ENCODE measurements at places on chromosomes 16 and 17. TPM values are rescaled to one million over a fixed set of nuclear protein-coding genes. Genes with fewer than 3 reads are reported as not detected.

DNA sequence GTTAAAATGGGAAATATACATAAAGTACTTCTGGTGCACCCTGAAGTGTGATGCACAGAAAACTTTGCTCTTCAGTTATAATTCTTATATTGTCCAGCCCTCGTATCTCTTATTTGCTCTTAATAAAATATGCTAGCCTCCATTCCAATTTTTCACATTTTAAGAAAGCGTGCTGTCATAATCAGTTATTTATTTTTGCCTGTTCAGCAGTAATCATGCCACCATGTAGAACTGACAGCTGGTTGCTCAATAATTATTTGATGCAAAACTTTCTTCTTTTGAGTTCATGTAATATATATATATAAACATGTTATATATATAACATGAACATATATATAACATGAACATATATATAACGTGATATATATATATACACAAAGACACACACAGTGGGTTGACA, 294.6 kb downstream of the CNTNAP4 start:
- no peaks in the 10 kb centered on the region for H3K27me3 ChIP-seq
- no peaks in the 10 kb centered on the region for H3K4me1 ChIP-seq
- no peaks in the 10 kb centered on the region for H3K36me3 ChIP-seq
- H3K4me3 ChIP-seq, result no peak overlapping the region
- no peak for DNase-seq
- no peak overlapping the region for H3K27ac ChIP-seq

The SLC43A2 gene
- 6.6 TPM for total RNA-seq

The SMIM36 gene
- total RNA-seq, result not detected

DNA sequence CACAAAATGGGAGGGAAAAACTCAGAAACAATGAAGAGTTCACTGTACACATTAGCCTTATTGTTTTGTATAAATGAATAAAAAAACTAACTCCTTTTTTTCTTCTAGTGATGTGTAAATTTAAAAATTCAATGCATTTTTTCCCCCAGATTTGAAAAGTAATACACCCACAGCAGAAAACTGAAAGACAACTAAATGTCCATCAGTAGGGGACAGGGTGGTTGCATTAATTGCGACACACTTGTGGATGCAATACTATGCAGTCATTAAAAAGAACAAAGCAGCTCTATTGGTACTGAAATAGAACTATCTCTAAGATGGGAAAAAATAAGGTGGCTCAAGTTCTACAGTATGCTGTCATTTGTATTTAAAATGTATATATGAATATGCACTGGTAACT, 13.7 kb upstream of the WIPI1 start:
- no peak overlapping the region for H3K4me3 ChIP-seq
- H3K27ac ChIP-seq, result no peak overlapping the region
- H3K27me3 ChIP-seq, result peaks cover 10% of the 10 kb centered on the region

The NPIPA8 gene
- not detected for total RNA-seq

- no peak for DNase-seq
- no peaks in the 10 kb centered on the region for H3K36me3 ChIP-seq
- H3K27ac ChIP-seq, result no peak overlapping the region
- no peak overlapping the region for H3K4me3 ChIP-seq
- H3K4me1 ChIP-seq, result no peaks in the 10 kb centered on the region
These were observed 62.6 kb downstream of the PLCG2 start for GRCh38 chr16:81841722-81842121.

GRCh38 chr17:75418531-75418930, 13.1 kb upstream of the GRB2 start:
- H3K36me3 ChIP-seq, result no peaks in the 10 kb centered on the region
- no peak overlapping the region for H3K4me3 ChIP-seq
- no peak overlapping the region for H3K27ac ChIP-seq
- DNase-seq, result no peak
- H3K4me1 ChIP-seq, result no peaks in the 10 kb centered on the region

GRCh38 chr17:54408731-54409130, 491.9 kb upstream of the TOM1L1 start:
- H3K27me3 ChIP-seq, result no peaks in the 10 kb centered on the region
- no peak overlapping the region for H3K27ac ChIP-seq
- no peak overlapping the region for H3K4me3 ChIP-seq

GRCh38 chr16:82183004-82183397, 13.0 kb upstream of the MPHOSPH6 start:
- no peaks in the 10 kb centered on the region for H3K4me1 ChIP-seq
- H3K36me3 ChIP-seq, result no peaks in the 10 kb centered on the region
- DNase-seq, result no peak
- H3K27ac ChIP-seq, result no peak overlapping the region

DNA sequence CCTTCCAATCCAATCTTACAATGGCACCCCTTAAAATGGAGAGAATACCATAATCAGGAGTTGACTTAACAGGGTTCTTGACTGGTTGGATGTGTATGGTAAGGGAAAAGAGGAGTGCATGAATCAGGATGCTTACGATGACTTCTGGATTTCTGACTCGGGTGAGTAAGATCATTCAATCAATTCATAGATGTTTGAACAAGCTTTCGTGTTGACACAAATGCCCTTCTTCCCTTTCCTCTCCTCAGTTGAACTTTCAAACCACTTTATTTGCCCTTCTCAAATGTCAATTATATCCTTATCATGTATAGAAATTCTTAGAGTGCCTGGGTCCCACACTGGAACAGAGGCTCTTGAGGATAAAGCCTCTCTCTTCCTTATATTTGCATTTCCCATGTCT, 25.9 kb downstream of the ABCC12 start:
- H3K4me1 ChIP-seq, result no peaks in the 10 kb centered on the region
- H3K4me3 ChIP-seq, result no peak overlapping the region
- no peak overlapping the region for H3K27ac ChIP-seq
- no peaks in the 10 kb centered on the region for H3K36me3 ChIP-seq
- no peak for DNase-seq

- DNase-seq, result no peak
- H3K27me3 ChIP-seq, result peaks cover 2% of the 10 kb centered on the region
These were observed 1.1 kb downstream of the EPOP start for GRCh38 chr17:38673707-38674013.

DNA sequence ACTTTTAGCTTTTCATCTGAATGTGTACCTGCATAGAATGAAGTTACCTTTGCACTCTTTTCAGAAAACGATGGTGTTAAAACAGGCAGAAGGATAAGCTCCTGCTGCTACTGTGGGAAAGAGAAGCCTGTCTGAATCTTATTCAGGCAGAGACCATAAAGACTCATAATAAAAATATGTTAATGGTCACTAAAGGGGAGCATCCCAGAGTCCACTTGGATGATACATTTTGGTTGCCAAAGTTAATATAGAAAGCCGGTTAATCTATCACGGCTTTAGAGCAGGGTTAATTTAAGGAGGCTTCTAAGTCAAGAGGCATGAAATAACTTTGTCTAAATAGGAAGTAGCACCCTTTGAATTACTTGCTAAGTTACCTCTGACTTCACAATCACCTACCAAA, 2.9 kb downstream of the MARCHF10 start:
- no peaks in the 10 kb centered on the region for H3K4me1 ChIP-seq
- no peak for DNase-seq
- no peak overlapping the region for H3K27ac ChIP-seq
- peaks cover 8% of the 10 kb centered on the region for H3K27me3 ChIP-seq
- H3K4me3 ChIP-seq, result no peak overlapping the region
- H3K36me3 ChIP-seq, result no peaks in the 10 kb centered on the region

- H3K27me3 ChIP-seq, result peaks cover 20% of the 10 kb centered on the region
- no peak overlapping the region for H3K27ac ChIP-seq
- no peaks in the 10 kb centered on the region for H3K4me1 ChIP-seq
- H3K4me3 ChIP-seq, result no peak overlapping the region
- no peak for DNase-seq
These were observed 17.9 kb upstream of the B4GALNT2 start for GRCh38 chr17:49114703-49115102.

DNA sequence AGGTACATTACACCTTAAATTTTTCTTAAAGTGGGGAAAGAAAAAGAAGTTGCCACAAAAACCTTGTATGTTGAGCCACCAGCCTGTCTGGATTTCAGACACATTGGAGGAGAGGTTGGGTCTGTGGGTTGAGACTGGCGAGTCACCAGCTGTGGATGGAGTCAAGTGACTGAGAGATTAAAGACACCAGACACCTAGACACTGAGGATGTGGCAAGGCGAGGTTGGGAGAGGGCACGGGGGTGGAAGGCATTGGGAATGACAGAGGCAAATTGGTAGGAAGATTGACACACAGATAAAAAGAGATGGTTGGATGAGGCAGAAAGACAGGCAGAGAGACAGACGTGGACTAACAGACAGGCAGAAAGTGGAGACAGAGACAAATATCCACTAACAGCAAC, 49.6 kb downstream of the KCNJ12 start:
- H3K27me3 ChIP-seq, result no peaks in the 10 kb centered on the region
- no peak for DNase-seq
- no peak overlapping the region for H3K4me3 ChIP-seq
- no peak overlapping the region for H3K27ac ChIP-seq
- no peaks in the 10 kb centered on the region for H3K4me1 ChIP-seq
- H3K36me3 ChIP-seq, result no peaks in the 10 kb centered on the region

DNA sequence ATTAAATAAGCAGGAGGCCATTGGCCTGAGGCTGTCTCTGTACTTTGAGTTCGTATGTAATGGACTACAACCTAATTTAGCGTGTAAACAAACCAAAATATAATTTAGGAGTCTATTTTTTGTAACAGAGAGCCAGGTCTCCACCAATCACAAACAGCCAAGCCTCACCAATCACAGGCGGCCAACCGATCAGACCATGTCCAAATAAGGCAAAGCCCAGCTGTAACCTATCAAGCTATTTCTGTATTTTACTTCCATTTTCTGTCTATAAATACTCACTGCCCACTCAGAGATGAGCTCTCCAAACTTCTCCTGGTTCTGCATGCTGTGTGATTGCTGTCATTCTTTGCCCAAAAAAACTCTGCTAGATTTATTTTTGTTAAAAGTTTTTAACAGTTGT, 322.7 kb downstream of the NPIPA8 start:
- H3K4me3 ChIP-seq, result no peak overlapping the region
- H3K27me3 ChIP-seq, result no peaks in the 10 kb centered on the region
- H3K36me3 ChIP-seq, result no peaks in the 10 kb centered on the region
- H3K4me1 ChIP-seq, result no peaks in the 10 kb centered on the region

DNA sequence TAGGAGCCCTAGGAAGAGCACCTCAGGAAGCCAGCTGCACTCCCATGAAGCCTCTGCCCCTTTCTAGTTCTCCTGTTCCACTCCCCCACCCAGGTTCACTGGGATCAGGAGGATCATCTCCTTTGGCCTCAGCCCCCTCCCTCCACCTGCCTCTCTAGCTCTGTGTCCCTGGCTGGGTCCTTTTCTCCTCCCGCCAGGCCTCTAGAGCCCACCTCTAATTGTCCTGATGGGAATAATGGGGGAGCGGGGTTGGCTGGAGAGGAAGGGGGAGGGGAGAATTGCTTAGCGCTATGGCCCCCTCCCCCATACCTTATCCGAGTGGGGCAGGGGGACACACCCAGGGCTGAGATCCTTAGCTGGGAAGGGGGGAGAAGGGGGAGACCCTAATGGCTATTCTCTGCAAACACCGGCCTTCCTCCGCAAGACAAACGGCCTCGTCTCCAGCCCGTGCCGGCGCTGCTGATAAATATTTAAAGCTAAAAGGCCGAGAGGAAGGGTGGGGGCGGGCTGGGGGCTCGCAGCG, 997 bp downstream of the HOXB7 start:
- no peak for DNase-seq
- no peak overlapping the region for H3K27ac ChIP-seq
- peaks cover 52% of the 10 kb centered on the region for H3K4me1 ChIP-seq
- peaks cover 19% of the 10 kb centered on the region for H3K27me3 ChIP-seq

GRCh38 chr17:17684906-17685774, 3.9 kb downstream of the RAI1 start:
- no peak overlapping the region for H3K27ac ChIP-seq
- H3K4me1 ChIP-seq, result peaks cover 20% of the 10 kb centered on the region
- H3K36me3 ChIP-seq, result no peaks in the 10 kb centered on the region

- no peak for DNase-seq
- H3K4me1 ChIP-seq, result no peaks in the 10 kb centered on the region
- no peaks in the 10 kb centered on the region for H3K36me3 ChIP-seq
- H3K27me3 ChIP-seq, result no peaks in the 10 kb centered on the region
- H3K4me3 ChIP-seq, result no peak overlapping the region
These were observed 5.0 kb upstream of the CCL4L2 start for GRCh38 chr17:36205637-36206485.

The NPIPB6 gene
- 3.0 TPM for total RNA-seq

GRCh38 chr16:85695196-85696128, 6.7 kb upstream of the GINS2 start:
- H3K27me3 ChIP-seq, result peaks cover 5% of the 10 kb centered on the region
- no peak overlapping the region for H3K4me3 ChIP-seq
- H3K36me3 ChIP-seq, result no peaks in the 10 kb centered on the region

- no peaks in the 10 kb centered on the region for H3K4me1 ChIP-seq
- DNase-seq, result no peak
- no peak overlapping the region for H3K27ac ChIP-seq
These were observed 18.7 kb downstream of the RAB40B start for GRCh38 chr17:82679586-82680465.

The HOXB7 gene
- 2.1 TPM for total RNA-seq

DNA sequence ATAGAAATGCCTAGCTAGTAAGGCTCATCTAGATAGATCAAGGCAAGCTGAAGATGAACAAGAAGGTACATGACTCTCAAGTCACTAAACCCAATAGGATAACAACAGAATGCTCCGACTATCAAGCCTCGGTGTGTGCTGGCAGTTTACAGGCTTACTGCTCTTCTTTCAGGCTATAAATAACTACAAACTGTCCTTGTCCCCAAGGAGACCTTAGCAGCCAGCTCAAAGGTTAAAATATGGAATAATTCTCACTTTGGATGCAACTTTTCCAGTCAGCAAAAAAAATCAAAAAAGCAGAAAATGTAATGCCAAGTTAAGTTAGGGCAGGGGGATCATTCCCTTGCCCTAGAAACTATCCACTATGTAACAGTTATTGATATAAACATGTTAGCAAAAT, 44.6 kb downstream of the SPOP start:
- H3K27ac ChIP-seq, result no peak overlapping the region
- no peak overlapping the region for H3K4me3 ChIP-seq
- H3K27me3 ChIP-seq, result no peaks in the 10 kb centered on the region
- H3K4me1 ChIP-seq, result peaks cover 7% of the 10 kb centered on the region
- H3K36me3 ChIP-seq, result peaks cover 4% of the 10 kb centered on the region
- no peak for DNase-seq

DNA sequence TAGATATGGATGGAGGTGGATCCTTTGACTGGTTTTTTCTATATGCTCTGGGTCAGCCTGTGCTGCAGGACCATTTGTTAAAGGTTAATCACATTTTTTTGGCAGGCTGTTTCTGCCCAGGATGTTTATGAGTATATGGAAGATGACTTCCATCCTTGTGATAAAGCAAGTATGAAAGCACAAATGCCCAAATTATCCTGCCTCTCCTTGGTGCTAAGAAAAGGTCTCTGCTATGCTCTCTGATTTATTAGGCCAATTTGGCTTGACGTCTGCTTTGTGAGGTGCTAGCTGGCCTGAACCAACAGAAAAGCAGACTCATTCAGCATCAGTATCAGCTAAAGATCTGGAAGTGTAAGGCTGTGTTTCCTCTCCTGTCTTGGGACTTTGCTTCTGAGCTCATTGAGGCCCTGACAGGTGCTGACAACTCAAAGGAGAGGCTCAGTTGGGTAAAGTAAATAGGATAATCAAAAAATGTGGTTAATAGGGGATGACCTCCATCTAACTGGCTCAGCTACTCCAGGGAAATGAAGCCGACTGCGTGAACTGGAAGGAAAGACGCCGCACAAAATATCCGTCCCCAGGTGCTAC, 15.2 kb downstream of the ANKRD40 start:
- H3K27me3 ChIP-seq, result no peaks in the 10 kb centered on the region
- no peak overlapping the region for H3K27ac ChIP-seq
- no peak for DNase-seq
- no peak overlapping the region for H3K4me3 ChIP-seq
- no peaks in the 10 kb centered on the region for H3K4me1 ChIP-seq
- H3K36me3 ChIP-seq, result peaks cover 46% of the 10 kb centered on the region

- no peak for DNase-seq
- no peaks in the 10 kb centered on the region for H3K36me3 ChIP-seq
- H3K4me1 ChIP-seq, result peaks cover 7% of the 10 kb centered on the region
- H3K27ac ChIP-seq, result no peak overlapping the region
These were observed 28.3 kb upstream of the TENT4B start for GRCh38 chr16:50124769-50125168.

All from CD4-positive, CD25-positive, alpha-beta regulatory T cell (primary cell).